ENCODE measurements at places on chromosomes 3 and 15. TPM values are rescaled to one million over a fixed set of nuclear protein-coding genes. Genes with fewer than 3 reads are reported as not detected.

The GPR176 gene
- 1.4 TPM for total RNA-seq

The MYRIP gene
- total RNA-seq = 1.6 TPM

The TM6SF1 gene
- total RNA-seq = 6.8 TPM

The GP9 gene
- not detected for total RNA-seq

The CSTA gene
- 0.73 TPM for total RNA-seq

The NME9 gene
- total RNA-seq = not detected

The CTDSPL gene
- 46.0 TPM for total RNA-seq

The TM4SF18 gene
- total RNA-seq = 13.2 TPM

GRCh38 chr15:58110999-58111717 is 27.0 kb upstream of the AQP9 start:
- no peak for DNase-seq

DNA sequence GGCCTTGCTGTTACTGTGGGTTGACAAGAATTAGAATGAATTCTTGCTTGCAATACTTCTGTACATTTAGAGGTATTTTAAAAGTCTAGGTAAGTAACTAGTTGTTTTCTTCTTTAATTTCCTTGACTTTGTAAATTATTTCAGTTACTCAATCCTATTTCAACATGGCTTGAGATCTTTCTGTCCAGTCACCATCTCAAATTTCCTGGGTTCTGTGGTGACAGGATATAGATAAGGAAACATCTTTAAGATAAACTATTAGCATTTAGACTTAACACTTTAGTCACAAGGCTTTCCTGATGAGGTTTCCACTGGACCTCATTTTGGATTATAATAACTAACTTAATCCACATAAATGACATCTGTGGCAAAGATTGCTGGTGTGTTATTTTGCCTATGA is 195.9 kb upstream of the DPH6 start:
- no peak for DNase-seq

DNA sequence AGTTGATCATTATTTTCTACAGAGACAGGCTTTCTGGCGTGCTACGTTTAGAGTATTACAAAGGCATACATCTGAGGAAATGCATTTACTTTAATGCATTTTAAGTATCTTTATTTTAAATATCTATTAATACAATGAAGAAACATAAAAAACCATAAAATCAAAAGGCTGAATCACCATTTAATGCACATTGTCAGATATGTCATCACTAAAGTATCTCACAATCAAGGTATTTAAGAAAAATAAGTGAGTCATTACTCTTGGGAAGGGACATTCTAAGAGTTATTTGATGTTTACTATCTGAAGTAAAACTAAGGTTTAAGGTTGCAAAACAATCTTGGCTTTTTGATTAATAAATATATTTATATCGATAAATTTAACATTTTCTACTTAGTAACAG is 102.2 kb downstream of the CTNNB1 start:
- no peak for DNase-seq

DNA sequence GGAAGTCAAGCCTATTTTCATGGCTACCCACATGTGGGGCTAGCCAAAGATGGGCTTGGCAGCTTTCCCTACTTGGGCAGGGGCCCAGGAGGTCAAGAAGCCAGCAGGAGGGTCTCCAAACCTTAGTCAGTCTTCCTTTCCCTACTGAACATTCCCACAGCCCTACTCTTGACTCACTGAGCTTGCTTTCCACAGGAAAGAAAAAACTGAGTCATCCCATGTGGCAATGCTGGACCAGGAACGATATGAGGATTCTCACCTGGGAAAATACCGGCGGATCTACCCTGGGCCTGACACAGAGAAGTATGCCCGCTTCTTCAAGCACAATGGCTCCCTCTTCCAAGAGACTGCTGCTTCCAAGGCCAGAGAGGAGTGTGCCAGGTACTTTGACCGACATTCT is 3.7 kb upstream of the NGRN start:
- no peak for DNase-seq

DNA sequence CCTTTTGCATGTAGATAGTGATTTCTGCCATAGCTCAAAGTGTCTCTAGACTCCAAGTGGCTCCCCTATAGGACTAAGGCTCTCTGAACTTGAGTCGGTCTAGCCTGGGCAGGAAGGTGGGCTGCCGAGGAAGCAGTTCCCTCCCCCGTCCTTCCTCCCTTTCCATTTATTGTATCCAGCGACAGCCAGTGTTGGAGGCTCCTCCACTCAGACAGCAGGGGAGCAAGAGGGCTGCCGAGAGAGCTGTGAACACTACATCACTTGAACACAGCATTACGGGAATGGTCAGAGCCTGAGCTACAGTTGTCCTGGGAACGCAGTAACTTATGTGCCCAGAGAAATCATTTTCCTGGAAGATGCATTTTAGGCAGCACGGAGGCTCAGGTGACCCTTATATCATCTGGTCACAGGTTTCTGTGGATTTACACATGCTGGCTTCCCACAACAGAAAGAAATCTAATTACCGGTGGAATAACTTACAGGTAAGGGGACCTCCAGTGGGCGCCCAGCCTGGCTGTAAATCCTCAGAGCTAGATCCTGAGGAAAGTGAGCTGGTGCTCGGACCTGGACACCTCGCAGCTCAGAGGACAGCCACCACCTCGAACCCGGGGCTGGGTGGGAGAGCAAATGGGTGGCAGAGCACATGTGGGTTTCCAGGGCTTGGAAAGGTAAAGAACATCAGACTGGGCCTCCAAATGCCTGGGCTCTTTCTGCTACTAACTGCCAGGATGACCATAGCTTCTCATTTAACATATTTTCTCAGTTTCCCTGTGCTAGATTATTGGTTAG is 197.1 kb downstream of the UACA start:
- no peak for DNase-seq

- no peak for DNase-seq
Observed at GRCh38 chr3:175308097-175308496, 449.0 kb downstream of the NAALADL2 start.

- no peak for DNase-seq
Observed at GRCh38 chr3:139313921-139314320, 29.9 kb upstream of the MRPS22 start.

GRCh38 chr3:177449360-177450006 is 252.2 kb upstream of the TBL1XR1 start:
- DNase-seq = no peak

DNA sequence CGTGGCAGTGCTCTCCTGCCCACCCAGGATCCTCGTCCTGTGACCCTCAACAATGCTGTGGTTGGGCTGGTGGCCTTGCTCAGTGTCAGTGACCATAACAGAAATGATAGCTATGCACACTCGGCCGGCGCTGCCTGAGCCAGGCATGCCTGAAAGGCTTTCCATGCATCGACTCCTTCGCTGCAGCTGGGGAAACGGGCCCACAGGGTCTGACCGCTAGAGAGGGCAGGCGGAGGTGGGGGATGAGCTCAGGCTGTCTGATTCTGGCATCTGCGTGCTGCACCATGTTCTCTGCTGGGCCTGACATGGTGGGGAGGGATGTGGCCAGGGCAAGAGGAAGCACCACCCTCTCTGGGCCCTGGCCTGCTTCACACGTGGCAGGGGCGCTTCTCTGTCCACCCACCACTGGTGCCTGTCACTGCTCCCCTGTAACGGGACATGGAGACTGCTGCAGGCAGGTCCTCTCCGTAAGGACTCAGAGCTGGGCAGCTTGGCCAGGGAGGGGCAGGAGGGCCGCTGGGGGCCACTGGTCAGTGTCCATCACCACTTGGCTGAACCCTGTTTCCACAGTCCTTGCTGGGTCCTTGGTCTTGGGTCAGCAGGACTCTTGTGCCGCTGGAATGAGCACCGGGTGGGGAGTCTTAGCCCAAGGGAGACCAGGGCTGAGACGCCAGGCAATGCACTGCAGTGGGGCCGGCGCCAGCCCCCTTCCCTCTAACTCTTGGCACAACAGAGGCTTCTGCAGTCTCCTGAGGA is 64.1 kb upstream of the RPL32 start:
- peak; percentile 39 for DNase-seq

- no peak for DNase-seq
Observed at GRCh38 chr15:98447069-98447468, 201.3 kb upstream of the IGF1R start.

DNA sequence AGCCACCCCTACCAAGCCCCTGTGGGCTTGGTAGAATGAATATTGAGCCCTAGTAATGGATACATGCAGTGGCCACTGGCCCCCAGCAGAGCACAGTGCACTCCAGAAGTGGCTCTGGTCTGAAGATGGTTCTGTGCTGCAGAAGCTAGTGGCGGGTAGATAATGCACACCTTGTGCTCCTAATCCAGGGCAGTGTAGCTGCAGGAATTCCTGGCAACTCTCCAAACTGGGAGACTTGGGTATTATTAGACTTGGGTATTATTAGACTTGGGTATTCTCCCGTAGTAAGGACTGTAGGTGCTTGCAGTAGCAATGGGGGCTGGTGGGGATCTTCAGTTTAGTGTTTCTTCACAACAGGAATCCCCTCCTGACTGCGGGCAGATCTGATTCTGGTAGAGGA is 34.7 kb downstream of the NUSAP1 start:
- no peak for DNase-seq

- no peak for DNase-seq
Observed at GRCh38 chr3:141275973-141276372, 44.3 kb downstream of the PXYLP1 start.

DNA sequence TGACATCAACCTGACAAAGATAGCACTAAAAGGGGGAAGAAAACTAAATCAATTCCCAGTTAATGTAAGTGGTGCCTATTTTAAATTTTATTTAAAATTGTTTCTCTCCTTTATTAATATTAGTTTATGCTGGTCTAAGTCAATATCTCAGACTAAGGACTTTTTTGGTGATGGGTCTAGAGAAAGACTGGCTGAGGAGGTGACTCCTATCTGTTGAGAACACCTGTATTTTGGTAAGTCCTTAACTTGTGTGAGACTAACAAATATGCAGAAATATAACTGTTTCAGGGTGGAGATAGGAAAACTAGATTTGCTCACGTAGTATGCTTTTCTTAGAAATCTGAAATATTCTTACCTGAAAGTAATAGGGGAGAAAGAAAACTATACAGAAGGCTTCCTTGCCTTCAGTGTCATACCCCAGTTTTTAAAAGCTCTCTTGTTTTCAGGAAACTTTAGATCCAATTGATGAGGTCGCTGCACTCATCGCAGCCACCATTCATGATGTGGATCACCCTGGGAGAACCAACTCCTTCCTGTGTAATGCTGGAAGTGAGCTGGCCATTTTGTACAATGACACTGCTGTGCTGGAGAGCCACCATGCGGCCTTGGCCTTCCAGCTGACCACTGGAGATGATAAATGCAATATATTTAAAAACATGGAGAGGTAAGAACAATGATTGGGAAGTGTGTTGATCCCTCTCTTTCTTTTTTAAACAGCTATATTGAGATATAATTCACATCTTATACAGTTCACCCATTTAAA is 138.9 kb downstream of the PDE8A start:
- DNase-seq = no peak

- no peak for DNase-seq
Observed at GRCh38 chr3:121951291-121951919, 57.2 kb downstream of the SLC15A2 start.

- DNase-seq = no peak
Observed at GRCh38 chr3:64319391-64319790, 94.1 kb upstream of the PRICKLE2 start.

DNA sequence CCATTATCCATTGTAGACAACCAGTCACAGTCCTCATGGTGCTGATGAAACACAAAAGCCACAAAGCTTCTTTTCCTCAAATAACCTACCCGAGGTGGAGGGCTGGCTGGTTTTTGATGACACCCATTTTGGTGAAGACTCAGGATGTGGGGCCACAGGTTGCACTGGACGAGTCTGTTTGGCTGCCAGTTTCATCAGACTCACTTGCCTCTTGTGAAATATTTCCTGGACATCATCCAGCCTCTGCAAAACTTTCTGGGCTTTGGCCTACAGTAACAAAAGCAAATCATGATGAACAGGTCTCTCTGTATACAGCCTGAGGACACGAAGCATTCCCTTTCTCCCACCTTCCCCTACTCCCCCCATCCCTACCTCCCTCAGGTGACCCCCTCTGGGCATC is 42.2 kb downstream of the B3GNT5 start:
- DNase-seq = no peak

GRCh38 chr3:25046911-25047771 is 380.9 kb upstream of the RARB start:
- DNase-seq = no peak

GRCh38 chr15:59405079-59405478 is 32.4 kb upstream of the MYO1E start:
- DNase-seq = no peak

DNA sequence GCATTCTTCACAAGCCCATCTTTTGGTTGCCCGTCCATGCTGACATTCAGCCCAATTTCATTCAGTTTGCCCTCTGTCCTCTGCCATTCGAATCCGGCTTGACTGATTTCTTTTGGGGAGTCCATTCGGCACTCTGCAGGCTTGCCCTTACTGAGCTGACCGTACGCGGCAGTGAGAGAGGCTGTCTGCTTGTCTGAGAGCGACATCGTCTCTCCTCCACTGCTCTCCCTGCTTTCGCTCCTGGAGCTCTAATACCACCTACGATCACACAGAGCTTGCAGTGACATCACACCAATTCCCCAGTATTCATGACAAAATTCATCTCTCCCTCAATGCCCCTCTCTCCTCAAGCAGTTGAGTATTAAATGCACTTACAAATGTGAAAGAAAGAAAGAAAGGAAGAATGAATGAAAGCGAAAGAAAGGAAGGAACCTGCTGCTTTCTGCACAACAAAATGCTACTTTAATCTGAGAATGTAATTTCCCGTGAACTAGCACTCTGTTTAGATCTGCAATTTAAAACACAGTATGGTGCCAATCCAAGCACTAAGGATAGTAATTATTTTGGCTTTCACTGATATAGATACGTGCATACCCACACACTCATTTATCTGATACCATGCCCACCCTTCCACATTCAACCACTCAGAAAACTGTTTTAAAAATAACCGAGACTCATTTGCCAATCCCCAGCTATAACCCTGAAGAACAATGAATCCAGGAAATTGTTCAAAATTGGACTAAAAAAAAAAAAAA is 89.5 kb downstream of the DHX30 start:
- DNase-seq = no peak

- DNase-seq = no peak
Observed at GRCh38 chr3:109478614-109479013, 141.3 kb upstream of the DPPA4 start.

- DNase-seq = peak; percentile 24
Observed at GRCh38 chr3:14540821-14541385, 761 bp upstream of the GRIP2 start.
